Right ventricle myocardium superior (tissue), 1 donor: ENCODE measurements at places on chromosomes 12 and 14. TPM values are rescaled to one million over a fixed set of nuclear protein-coding genes. Genes with fewer than 3 reads are reported as not detected.

- no peak for DNase-seq
Measured at GRCh38 chr12:70427611-70428010, 61.5 kb downstream of the KCNMB4 start.

DNA sequence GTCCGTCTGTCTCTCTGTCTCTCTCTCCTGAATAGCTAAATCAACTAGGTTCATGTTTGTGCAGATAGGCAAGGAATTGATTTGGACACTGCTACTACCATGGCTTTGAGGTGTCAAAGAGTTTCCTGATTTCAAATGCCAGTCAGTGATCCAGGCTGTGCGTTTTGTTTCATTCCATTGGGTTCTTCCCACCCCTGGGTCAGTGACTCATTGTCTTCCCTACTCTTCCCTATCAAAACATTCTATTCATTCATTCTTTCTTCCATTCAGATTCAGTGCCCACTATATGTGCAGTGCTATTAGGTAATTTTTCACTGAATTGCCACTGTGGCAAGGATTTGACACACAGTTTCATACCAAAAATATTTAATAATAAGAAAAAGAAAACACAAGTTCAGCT, 50.4 kb downstream of the RPH3A start:
- DNase-seq = no peak

- DNase-seq = no peak
Measured at GRCh38 chr12:61397668-61398067, 862.5 kb upstream of the USP15 start.

DNA sequence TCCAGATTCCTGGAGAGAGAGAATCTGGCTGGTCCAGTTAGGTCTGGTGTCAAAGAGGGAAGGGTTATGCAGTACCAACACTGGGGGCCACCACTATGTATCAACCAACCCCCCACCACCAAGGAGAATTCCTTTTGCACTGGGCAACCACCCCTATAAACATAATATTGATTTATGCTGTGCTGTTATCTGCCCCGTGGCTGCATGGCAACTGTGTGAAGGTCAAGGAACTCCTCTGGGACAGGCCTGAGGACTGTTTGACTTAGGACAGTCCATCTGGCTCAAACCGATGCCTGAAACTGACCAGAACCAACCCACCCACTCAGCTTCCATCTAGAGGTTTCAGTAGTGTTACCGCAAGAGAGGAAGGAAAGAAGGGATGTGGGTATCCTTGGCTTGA, 20.5 kb downstream of the PLEKHH1 start:
- DNase-seq = no peak

DNA sequence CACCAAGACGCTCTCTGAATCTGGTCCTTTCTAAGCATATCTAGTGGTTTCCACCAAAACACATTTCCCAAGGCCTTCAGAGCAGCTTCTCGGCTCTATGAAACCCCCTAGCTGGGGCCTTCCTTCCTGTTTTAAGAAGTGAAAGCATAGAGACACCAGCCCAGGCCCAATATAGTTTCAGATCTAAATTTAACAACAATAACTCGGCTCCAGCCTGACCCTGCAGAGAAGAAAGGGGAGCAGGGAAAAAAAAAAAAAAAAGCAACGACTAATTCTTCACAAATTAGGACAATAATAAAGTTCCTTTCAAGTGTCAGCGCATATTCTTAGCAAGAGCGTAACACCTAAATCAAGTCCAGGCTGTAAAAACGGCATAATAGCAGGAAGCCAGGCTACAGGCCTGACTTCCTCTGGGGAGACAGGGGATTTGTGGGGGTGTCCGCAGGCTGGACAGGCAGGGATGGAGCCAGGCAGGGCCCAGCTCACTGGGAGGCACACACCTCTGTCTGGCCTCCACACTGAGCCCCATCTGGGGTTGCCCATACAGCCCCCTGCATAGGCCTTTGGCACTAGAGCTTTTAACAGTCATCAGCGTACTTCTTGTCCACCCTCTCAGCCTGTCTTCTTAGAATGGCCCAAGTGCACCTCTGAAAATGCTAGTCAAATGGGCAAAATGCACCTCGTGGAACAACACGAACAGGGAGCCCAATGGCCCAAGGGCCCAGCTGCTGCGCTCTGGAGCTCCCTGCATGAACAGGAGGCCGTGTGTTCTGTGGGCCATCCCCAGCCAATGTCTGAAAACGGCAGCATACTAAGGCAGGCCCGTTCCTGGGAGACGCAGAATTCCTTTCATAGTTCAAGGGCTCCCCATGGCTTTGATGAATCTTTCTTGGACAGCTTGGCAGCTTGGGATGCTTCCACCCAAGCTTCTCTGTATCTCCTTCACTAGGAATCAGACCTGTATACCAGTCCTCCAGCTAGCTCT, 772.9 kb downstream of the MED13L start:
- no peak for DNase-seq

- DNase-seq = no peak
Measured at GRCh38 chr14:88933191-88933590, 108.7 kb downstream of the TTC8 start.

GRCh38 chr12:125198652-125199051, 133.4 kb downstream of the AACS start:
- DNase-seq = no peak

DNA sequence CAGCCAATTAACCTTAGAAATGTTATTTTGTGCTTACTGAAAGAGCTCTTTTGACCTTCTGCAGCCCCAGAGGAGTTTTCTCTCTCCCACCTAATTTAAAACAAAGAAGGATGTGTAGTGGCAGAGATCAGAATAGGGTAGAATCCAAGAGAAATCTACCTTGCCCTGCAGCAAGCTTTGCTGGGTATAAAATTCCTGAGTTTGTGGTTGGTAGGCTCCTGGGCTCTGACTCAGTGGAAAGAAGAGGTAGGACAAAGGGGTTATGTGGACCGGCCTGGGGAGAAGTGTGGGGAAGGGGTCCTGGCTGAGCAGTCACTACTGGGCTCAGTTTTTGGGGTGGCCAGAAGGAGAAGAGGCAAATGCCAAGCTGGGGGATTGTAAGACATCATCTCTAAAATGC, 46.8 kb downstream of the IRF2BPL start:
- DNase-seq = no peak

- DNase-seq = no peak
Measured at GRCh38 chr12:94175763-94176668, 27.6 kb downstream of the PLXNC1 start.

DNA sequence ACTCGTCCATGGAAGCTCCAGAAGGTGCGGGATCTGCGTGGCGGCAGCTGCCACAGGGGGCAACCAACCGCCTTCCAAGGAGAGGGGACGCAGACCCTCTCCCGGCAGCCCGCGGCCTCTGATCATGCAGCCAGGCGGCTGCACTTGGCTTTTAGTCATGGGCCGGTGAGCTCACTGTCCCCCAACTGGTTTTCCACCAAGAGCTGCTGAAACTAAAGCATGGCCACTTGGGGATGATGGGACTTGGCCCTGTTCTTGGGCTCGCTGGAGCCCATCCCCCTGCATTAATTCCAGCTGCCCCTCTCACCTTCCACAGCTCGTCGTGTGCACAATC, 39.1 kb downstream of the CCDC85C start:
- no peak for DNase-seq

- DNase-seq = no peak
Measured at GRCh38 chr12:29212682-29213403, 63.8 kb downstream of the FAR2 start.

The SRGAP1 gene
- 2.0 TPM for total RNA-seq

The ASIC1 gene
- 1.6 TPM for total RNA-seq

The TPPP2 gene
- total RNA-seq = 0.81 TPM

The KRT6B gene
- not detected for total RNA-seq

The SLC4A8 gene
- 0.89 TPM for total RNA-seq

The SERPINA12 gene
- total RNA-seq = not detected

The KRT86 gene
- not detected for total RNA-seq

The HOXC12 gene
- total RNA-seq = not detected

The KRT85 gene
- not detected for total RNA-seq
